Stimulated activated CD4-positive, alpha-beta T cell treated with anti-CD3 and anti-CD28 coated beads, Interleukin-15, amount 100 ng/mL, for 48 hours (primary cell): ENCODE measurements at places on chromosomes 13 and 19.

DNA sequence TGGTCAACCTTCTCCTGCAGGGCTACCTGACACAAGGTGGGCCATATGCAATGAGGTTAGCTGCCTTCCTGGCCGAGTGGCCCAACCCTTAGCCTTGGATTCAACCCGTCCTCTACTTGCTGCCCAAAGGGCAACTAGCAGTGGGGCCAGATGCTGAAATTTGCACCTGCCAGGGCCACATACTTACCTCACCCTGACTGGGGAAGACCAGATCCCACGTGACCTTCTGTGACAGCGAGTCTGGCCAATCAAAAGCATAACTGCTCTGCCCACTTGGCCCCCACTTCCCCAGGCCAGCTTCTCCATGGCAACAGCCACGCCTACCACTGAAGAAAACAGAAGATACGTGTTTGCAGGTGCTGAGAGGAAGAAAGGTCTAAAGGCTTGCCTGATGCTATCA, 10.9 kb downstream of the PEG3 start:
- no peak for DNase-seq

- no peak for DNase-seq
These were observed 10.1 kb downstream of the ATCAY start for GRCh38 chr19:3890591-3890990.

GRCh38 chr13:93386116-93386515, 159.5 kb downstream of the GPC6 start:
- no peak for DNase-seq

GRCh38 chr13:32889986-32890565, 126.1 kb upstream of the KL start:
- DNase-seq: no peak

GRCh38 chr13:45446181-45446580, 18.6 kb upstream of the COG3 start:
- DNase-seq: no peak
